ENCODE measurements at places on chromosomes 3 and 15. TPM values are rescaled to one million over a fixed set of nuclear protein-coding genes. Genes with fewer than 3 reads are reported as not detected.

Gene PLA2G4D
- not detected for polyA plus RNA-seq

Gene DZIP1L
- polyA plus RNA-seq: 9.6 TPM

Gene GASK1A
- polyA plus RNA-seq: 3.7 TPM

Gene RETNLB
- polyA plus RNA-seq: not detected

Gene GP5
- polyA plus RNA-seq: 0.91 TPM

Gene SLC22A14
- polyA plus RNA-seq: 0.10 TPM

Gene FBXO22
- polyA plus RNA-seq: 47.7 TPM

Gene FBXW12
- polyA plus RNA-seq: 0.84 TPM

Gene ALAS1
- polyA plus RNA-seq: 49.4 TPM

Gene FOXB1
- not detected for polyA plus RNA-seq

Gene ITPKA
- polyA plus RNA-seq: 0.53 TPM

Gene ILDR1
- polyA plus RNA-seq: 8.7 TPM

Gene LRTM1
- polyA plus RNA-seq: not detected

Gene HRG
- 1.7 TPM for polyA plus RNA-seq

Gene UBP1
- polyA plus RNA-seq: 90.7 TPM

Gene DNAH1
- polyA plus RNA-seq: 9.8 TPM

Gene RBP2
- polyA plus RNA-seq: not detected

Gene MESP1
- polyA plus RNA-seq: 1.1 TPM

Gene DGKG
- polyA plus RNA-seq: 0.52 TPM

Gene EXD1
- not detected for polyA plus RNA-seq

Gene PARP15
- 0.41 TPM for polyA plus RNA-seq

Gene TMCO5A
- not detected for polyA plus RNA-seq

Gene CLDN16
- 44.6 TPM for polyA plus RNA-seq

Gene FRMD5
- polyA plus RNA-seq: 0.91 TPM

Gene WNT5A
- 49.8 TPM for polyA plus RNA-seq

Gene CCDC54
- polyA plus RNA-seq: 0.16 TPM

Gene ADAM10
- polyA plus RNA-seq: 223 TPM

Gene TTC23
- polyA plus RNA-seq: 32.0 TPM

Gene ADAMTS17
- 2.0 TPM for polyA plus RNA-seq

Gene MASP1
- 9.8 TPM for polyA plus RNA-seq

Gene GNAT1
- polyA plus RNA-seq: not detected

Gene CERS3
- polyA plus RNA-seq: not detected

Gene MUSTN1
- 0.34 TPM for polyA plus RNA-seq

Gene CFAP161
- polyA plus RNA-seq: 0.44 TPM

Gene GNB5
- polyA plus RNA-seq: 19.4 TPM

Gene FILIP1L
- 13.1 TPM for polyA plus RNA-seq

Gene GOLGA6L9
- polyA plus RNA-seq: 6.1 TPM

Gene OXTR
- 1.7 TPM for polyA plus RNA-seq

Gene TERC
- polyA plus RNA-seq: not detected

Gene CXCR6
- 0.35 TPM for polyA plus RNA-seq

Gene ACTC1
- polyA plus RNA-seq: 1.6 TPM

Gene STRIT1
- not detected for polyA plus RNA-seq

Gene CYB561D2
- 16.3 TPM for polyA plus RNA-seq

Gene CACNA1D
- 5.7 TPM for polyA plus RNA-seq

Gene GRM7
- 2.2 TPM for polyA plus RNA-seq

Gene GLDN
- 0.32 TPM for polyA plus RNA-seq

Gene NLGN1
- polyA plus RNA-seq: 4.8 TPM

Gene TTC14
- 76.8 TPM for polyA plus RNA-seq

Gene ADAMTSL3
- polyA plus RNA-seq: 4.8 TPM

Gene APOD
- polyA plus RNA-seq: 9.3 TPM

Gene KLHL40
- polyA plus RNA-seq: not detected

Gene PLA1A
- 7.4 TPM for polyA plus RNA-seq

Gene DUOXA1
- polyA plus RNA-seq: 0.37 TPM

Gene CAV3
- polyA plus RNA-seq: 0.56 TPM

Measured in left renal pelvis (tissue), 4 donors.